ENCODE measurements at places on chromosomes 13 and 19.

- no peak for DNase-seq
These were observed 39.5 kb upstream of the TEX29 start for GRCh38 chr13:111280681-111281585.

- peak; percentile 77 for DNase-seq
These were observed 35.6 kb upstream of the PSPC1 start for GRCh38 chr13:19818223-19818842.

DNA sequence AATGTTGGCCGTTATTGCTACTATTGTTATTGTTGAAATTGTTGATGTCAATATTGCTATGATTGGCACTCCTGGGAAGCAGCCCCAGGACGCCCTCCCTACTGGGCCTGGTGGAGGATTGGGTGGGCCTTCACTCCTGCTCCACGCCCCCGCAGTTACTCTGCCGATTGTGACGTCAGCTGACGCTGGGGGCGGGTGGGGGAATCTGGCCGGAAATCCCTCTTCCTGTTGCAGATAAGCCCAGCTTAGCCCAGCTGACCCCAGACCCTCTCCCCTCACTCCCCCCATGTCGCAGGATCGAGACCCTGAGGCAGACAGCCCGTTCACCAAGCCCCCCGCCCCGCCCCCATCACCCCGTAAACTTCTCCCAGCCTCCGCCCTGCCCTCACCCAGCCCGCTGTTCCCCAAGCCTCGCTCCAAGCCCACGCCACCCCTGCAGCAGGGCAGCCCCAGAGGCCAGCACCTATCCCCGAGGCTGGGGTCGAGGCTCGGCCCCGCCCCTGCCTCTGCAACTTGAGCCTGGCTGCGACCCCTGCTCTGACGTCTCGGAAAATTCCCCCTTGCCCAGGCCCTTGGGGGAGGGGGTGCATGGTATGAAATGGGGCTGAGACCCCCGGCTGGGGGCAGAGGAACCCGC is at the start of gene ETV2:
ETV2 (plus strand) TSS at position 231 of the 637 bp plus-strand sequence. CDS start 716 bp downstream, outside the sequence.
- no peak for DNase-seq

DNA sequence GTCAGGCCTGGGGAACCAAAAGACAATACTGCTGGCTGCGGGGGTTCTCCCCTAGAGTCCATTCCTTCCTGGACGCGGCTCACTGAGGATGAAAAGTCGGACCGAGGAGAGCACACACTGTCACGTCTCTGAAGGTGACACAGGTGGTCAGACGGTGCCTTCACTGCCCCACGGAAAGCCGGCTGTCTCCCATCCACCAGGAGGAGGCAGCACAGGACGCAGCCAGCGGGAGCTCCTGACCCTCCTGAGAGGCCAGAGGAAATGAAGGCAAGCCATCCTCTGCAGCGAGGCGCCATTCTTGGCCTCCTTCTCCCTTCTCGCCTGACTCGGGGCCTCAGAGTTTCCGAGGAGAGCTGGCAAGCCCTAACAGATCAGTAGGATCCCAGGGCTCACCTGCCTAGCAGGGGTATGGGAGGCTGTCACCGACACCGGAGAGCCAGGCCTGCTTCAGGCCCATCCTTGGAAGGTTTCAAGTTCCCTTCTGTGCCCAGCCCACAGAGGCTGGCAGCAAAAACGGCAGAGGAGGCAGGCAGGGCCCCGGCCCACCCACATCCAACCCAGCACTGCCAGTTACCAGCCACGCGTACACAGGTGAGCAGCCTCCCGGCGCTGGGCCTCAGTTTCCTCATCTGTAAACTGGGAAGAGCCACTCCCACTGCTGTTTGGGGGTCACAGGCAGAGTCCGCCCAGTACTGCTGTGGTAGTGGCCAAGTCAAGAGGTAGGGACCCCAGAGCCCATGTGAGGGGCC is 4.5 kb downstream of the REXO1 start:
- DNase-seq = no peak

DNA sequence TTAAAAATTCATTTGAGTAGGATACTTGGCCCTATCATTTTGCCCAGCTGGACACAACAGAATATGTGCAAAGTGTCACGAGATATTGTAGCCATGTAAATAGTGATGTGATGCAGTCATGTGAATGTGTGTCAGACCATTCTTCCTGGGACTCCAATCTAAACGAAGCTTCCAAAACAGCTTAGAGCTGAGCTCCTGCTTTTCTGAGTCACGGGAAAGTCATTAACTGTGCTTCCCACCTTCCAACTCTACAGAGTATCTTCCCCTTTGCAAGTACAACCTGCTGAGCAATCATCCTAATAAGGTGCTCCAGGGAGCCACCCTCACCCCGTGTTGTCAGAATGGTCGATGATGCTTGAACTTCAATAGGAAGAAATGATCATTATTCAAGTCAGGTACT is 294.7 kb downstream of the MYO16 start:
- peak; percentile 46 for DNase-seq

DNA sequence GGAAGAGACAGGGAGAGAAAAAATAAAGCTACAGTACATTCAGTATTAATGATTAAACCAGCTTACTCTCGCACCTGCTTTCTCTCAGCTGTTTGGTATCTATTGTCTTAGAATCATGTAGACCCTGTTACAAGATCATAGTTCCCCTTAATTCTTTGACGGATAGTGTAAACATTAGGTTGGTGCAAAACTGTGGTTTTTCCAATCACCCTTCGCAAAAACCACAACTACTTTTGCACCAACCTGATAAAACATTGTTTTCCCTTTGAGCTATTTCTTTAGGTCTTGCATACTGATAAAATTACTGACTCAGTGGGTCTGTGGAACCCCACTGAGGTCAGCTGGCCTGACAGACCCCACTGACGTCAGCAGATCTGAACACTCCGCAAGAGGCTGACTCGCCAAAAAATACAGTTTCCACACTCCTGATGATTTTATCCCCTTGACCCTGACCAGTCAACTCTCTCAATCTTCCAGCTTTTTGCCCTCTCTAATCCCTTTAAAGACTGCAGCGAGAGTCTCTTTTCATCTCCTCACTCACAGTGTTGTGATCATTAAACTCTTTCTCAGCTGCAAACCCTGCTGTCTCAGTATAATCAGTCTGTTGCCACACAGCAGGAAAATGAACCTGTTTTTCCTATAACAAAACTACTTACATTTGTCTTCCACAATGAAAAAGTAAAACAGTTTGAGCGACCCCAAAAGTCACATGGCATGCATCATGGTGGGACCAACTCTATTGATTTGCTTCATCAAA is 123.9 kb downstream of the SLITRK6 start:
- DNase-seq = no peak

DNA sequence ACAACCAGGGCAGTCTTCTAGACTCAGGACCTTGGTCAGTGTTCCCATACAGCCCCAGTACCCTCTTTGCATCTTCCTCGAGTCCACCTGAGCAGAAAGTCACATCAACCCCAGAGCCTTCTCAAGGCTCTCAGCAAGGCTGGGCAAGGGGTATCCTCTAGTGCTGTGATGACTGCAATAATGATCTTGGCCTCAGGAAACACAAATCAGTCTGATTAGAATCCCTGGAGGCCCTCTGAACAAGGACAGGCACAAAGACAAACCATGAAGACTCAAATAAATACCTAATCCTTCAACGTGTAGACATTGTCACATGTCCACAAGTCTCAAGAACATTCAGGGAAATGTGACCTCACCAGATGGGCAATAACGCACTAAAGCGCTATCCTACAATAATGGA is 468.2 kb downstream of the TBC1D4 start:
- DNase-seq = no peak

DNA sequence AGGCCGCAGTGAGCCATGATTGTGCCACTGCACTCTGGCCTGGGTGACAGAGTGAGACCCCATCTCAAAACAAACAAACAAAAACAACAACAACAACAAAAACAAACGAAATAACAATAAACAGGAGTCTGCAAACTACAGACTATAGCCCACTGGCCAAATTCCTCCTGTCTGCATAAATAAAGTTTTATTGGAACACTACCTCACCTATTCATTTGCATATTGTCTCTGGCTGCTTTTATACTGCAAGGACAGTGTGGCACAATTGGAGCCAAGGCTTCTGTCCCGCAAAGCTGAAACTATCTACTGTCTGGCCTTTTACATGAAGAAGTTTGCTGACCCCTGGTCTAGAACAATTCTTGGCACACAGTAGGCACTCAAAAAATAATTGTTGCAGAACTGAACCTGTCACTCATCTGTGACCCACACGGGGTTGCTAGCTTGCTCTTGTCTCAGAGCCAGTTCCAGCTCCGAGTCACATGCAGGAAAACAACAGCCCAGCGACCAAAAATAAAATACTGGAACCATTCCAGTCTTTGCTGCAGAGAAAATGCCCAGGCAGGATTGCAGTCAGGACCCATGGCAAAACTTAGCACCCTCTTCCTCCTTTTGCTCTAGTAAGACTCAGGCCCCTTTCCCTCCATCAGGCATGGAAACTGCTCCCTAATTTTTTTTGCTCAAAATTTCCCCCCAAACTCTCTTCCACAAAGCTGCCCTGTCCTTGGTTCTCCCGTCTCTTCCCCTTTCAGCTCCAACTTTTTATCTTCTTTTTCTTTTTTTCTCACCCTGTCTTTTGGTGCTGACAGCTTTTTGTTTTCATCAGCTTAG is 4.8 kb upstream of the MYH14 start:
- no peak for DNase-seq

GRCh38 chr19:28428663-28429348 is 784.1 kb downstream of the UQCRFS1 start:
- no peak for DNase-seq

DNA sequence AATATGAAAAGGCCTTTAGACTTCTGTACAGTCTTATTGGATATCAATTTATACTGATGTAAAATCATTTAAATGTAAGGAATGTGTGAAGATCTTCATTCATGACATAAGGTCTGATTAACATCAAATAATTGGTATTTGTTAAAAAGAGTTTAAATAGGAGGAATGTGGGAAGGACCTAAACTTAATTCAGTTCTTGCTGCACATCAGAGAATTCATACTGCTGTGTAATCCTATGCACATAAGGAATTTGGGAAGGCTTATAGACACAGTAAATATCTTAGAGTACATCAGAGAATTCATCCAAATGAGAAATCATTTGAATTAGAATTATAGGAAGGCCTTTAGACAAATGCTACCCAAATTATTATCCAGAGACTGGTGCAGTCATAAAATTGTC is 21.7 kb downstream of the ZNF283 start:
- no peak for DNase-seq

GRCh38 chr13:113288880-113289279 is 8.2 kb upstream of the LAMP1 start:
- peak; percentile 73 for DNase-seq

DNA sequence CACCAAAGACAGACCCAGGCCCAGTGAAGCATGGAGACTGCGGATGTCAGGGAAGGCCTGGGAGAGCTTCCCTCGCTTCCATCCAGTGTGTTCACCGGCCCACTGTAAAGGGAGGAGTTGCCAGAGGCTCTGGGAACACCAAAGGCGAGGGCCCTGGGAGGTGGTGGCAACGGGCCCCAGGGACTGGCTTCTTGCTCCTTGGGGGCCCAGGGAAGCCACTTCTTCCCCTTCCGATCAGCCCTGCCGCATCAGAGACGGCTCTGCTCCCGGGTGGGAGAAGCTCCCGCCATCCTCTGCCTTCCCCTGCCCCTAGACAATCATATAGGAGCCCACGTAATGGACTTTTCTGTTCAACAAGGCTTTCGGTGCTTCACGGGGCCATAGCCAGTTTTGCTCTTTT is 83.4 kb upstream of the GPR183 start:
- DNase-seq = no peak

DNA sequence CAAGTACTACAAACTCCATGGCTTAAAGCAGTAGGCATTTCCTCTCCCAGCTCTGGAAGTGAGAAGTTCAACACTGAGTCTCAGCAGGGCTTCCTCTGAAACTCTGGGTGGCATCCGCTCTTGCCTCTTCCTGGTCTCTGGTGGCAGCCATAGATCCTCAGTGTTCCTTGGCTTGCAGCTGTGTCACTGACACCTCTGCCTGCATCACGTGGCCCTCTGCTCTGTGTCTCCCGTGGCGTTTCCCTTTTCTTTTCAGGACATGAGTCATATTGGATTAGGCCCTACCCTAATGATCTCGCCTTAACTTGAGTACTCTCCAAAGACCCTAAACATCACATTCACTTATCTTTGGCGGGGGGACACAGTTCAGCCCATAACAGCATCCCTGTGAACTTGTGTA is 466.7 kb downstream of the MYO16 start:
- DNase-seq = peak; percentile 41

All from epithelial cell of esophagus (primary cell).